ENCODE measurements at places on chromosomes 1 and 21. TPM values are rescaled to one million over a fixed set of nuclear protein-coding genes. Genes with fewer than 3 reads are reported as not detected.

DNA sequence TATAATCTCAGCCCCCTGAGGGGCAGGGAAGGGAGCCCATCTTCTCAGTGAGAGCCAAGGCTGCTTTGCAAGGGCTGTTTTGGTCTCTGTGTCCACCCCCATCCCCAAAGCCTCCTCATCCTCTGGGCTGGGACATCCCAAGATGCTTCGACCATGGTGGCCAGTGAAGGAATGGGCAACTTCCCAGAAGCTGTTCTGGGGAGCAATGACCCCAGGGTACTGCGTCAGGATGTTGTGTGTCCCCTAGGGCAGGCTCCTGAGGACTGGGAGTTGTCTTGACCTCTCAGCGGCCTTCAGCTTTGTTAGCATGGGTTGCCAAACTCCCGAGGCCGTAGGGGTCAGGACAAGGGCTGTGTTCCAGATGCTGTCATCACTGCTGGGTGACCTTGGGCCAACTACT, 238.4 kb upstream of the POU3F1 start:
- no peak for DNase-seq

GRCh38 chr1:114976891-114977290, 52.7 kb upstream of the TSHB start:
- no peak for DNase-seq

Gene LCE1A
- total RNA-seq = not detected

Gene TFF3
- 9.2 TPM for total RNA-seq

Gene BARHL2
- not detected for total RNA-seq

All from H7 (cell line).